Iris pigment epithelial cell (primary cell): ENCODE measurements at places on chromosomes 6 and 20.

GRCh38 chr6:41644297-41644879 is 6.1 kb downstream of the MDFI start:
- DNase-seq: no peak

DNA sequence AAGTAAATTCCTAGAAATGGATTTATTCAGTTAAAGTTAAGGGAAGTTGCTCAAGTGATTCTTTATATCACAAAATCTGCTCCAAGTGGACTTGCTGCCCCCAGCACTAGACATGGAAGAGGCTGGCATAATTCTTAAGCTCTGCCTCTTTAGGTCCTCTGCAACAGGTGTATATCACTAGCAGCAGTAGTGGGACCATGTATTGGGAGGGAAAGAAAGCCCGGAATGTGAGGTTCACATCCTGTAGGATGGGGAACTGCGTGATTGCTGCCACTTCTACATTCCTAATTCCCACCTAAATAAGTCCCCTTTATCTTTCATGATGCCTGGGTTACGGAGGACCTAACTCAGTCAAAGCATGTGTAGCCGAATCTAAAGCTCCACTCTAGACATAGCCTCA is 13.2 kb downstream of the SPATS1 start:
- DNase-seq: no peak

DNA sequence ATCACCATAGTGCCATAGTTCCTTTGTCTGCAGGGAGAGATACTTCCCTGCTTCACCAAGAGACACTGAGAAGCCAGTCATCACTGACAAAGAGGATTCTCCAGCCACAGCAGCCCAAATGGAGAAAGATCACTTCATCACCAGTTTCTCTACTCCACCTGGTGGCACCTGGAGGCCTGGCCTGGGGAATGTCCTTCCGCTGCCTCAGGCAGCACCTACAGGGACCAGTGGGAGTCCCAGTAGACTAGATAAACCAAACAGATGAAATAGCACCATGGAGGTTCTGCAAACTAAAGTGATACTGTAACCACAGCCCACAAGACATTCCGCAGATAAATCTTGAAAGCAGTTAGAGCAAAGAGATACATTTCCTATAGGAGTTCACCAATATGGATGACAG is 266.5 kb downstream of the C6orf118 start:
- DNase-seq: no peak

- DNase-seq: no peak
Measured at GRCh38 chr20:36604952-36605398, 604 bp upstream of the RAB5IF start.
